Stimulated activated naive CD4-positive, alpha-beta T cell (primary cell): ENCODE measurements at places on chromosomes 5 and 9.

GRCh38 chr9:97387936-97388684 lies 23.8 kb upstream of the TDRD7 start:
- DNase-seq = no peak

DNA sequence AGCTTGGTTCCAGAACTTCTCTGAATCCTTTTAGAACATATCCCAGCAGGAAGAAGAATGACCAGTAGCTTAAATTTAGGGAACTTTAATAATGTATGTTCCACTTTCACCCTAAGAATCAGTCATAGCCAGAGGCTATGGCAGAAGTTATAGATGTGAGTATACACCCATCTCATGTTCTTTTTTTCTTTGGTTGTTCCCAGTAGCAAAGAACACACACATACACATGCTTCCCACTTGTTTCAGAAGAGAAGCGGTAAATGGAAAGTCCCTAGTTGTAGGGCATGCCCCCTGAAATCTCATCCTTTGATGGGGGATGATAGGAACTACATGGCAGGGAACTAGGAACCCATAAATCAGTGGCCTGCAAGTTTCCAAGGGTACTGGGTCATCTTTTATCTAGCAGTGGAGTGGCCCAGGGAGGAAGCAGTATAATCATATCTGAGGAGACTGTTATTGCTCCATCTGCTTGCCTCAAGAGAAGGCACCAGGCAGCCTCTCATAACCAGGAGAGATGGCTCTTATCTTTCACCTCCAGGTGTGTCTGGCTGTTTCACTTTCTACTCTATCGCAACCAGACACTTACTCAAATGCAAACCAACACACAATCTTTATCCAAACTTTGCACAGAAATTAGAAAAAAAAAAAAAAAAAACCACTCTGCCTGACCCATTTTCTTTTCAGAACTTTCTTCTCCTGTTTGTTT lies 109.5 kb downstream of the SNCAIP start:
- DNase-seq = no peak

DNA sequence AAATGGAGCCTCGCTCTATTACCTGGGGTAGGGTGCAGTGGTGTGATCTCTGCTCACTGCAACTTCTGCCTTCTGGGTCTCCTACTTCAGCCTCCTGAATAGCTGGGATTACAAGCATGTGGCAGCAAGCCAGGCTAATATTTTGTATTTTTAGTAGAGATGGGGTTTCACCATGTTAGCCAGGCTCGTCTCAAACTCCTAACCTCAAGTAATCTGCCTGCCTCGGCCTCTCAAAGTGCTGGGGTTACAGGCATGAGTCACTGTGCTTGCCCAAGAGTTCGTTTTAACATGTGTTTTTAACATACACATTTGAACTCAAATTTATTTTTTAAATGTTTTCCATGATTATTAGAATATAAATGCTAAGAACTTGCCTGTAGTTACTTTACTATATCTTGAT lies 34.2 kb downstream of the MARCHF6 start:
- no peak for DNase-seq

GRCh38 chr5:125129151-125129806 lies 382.8 kb upstream of the ZNF608 start:
- no peak for DNase-seq

GRCh38 chr5:93585767-93586385 lies 2.9 kb downstream of the NR2F1 start:
- DNase-seq = no peak

GRCh38 chr9:121285835-121286687 lies 18.1 kb downstream of the GSN start:
- no peak for DNase-seq

GRCh38 chr5:159410480-159410879 lies 80.2 kb upstream of the IL12B start:
- no peak for DNase-seq

GRCh38 chr9:136667940-136668760 lies 5.4 kb downstream of the EGFL7 start:
- DNase-seq = no peak
